ENCODE measurements at places on chromosomes 5 and 9.

DNA sequence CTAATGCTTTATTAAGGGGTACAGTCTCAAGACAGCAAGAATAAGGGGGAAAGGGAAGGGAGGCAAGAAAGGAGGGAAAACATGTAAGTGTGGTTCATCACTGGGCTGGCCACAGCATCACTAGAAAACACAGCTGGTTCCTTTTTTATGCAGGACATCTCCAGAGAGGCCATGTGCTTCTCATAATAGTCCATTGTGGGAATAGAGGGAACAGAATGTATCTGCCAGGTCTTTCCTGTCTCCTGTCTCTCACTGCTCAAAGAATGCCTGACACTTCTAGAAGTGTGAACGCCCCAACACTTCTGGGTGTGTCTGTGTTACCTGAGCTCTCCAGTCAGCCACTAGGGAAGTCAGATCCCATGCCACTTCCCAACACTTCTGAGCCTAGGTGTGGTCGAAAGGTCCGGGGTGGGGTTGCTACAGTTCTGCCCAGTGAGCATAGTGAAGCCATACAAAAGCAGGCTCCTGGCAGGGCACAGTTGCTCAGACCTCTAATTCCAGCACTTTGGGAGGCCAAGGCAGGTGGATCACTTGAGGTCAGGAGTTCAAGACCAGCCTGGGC, 255.6 kb upstream of the SLC30A5 start:
- no peak for DNase-seq

DNA sequence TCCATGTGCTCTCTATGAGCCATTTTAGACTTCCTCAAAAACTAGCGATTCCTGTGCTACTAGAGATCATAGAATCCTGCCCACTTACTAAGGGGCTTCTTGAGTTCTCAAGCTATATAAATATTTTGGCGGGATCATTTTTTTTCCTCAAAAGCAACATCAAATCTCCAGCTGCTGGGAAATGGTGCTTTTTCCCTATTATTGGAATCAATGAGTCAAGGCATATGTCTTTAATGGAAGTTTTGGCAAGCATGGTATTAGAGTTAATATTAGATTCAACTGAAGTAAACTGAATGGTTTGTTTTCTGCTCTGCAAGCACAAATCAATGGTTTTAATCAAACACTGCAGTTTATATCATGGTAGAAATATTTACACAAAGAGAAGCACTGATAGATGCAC, 369.9 kb upstream of the PTGER4 start:
- DNase-seq = no peak

- no peak for DNase-seq
These were observed 165.0 kb upstream of the GPR151 start for GRCh38 chr5:146680846-146681584.

DNA sequence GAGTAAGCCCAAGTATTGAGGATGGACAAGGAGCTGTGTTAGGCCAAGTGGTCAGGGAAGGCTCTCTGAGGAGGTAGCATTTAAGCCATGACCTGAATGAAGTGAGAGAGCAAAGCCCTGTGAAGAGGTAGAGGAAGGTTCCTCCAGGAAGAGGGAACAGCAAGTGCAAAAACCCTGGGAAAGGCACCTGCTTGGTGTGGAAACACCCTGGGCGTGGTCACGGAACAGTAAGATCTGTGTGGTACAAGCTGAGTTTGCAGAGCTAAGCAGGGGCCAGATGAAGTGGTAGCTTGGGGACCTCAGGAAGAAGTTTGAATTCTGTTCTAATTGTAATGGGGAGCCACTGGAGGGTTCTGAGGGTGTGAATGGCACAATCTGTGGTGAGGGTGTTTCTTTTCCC, 310.2 kb downstream of the ARHGAP26 start:
- no peak for DNase-seq

GRCh38 chr5:57174890-57175510, 1.1 kb downstream of the GPBP1 start:
- DNase-seq = no peak

- DNase-seq = peak; percentile 32
These were observed 138.1 kb downstream of the ATPSCKMT start for GRCh38 chr5:10111571-10111970.

- no peak for DNase-seq
These were observed 90.5 kb downstream of the NRG2 start for GRCh38 chr5:139952574-139952973.

GRCh38 chr5:143148771-143149170, 254.7 kb downstream of the NR3C1 start:
- DNase-seq = no peak

DNA sequence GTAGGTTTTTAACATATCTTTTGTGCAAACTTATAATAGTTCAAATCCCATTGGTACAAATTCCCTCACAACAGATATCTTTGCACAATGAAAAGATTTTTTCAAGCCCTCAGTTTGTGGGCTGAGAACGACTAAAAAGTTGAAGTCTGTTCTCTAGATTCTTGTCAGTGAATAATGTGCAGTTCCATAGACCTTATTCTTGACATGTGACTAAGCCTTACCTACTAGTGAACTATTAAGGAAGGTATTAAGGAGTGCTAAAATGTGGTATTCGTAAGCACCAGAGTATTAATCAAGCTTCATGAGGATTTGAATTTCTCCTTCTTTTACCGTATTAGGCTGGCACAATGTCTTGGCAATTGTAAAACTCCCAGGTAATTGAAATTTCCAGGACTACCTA, 205.6 kb upstream of the DMRTA1 start:
- no peak for DNase-seq

Data from D721Med (cell line).